Hematopoietic multipotent progenitor cell treated with erythropoietin and hydrocortisone succinate and interleukin-3 and kit ligand, for 17 days (in vitro differentiated cells): ENCODE measurements at places on chromosomes 5 and 9.

GRCh38 chr5:113578091-113578490 lies 64.6 kb downstream of the YTHDC2 start:
- no peak for DNase-seq

DNA sequence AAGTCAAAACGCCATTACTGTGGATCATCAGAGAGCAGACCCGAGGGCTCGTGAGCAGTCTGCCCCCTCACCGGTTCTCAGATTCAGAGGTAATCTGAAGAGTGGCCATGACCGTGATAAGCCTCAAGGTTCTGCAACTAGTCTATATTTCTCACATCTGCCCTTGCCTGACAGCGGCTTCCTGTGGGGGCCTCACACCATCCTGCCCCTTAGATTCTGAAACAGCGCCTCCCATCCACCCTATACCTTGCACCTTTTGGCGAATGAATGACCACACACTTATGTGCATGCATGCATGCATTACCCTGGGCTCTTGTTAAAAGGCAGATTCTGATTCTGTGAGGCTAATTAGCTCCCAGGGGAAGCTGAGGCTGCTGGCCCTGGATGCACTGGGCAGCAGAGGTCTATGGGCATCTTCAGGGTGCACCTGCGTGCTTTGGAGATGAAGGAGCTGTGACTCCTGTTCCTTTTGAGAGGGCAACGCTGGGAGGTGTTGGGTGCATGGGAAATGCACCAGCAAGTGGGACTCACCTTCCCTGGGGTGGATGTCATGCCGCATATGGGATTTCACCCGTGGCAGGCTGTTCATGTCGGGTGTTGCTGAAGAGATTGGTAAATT lies 7.8 kb upstream of the GADD45G start:
- no peak for DNase-seq

GRCh38 chr9:113397203-113397631 lies 3.9 kb downstream of the ALAD start:
- peak; percentile 88 for DNase-seq

DNA sequence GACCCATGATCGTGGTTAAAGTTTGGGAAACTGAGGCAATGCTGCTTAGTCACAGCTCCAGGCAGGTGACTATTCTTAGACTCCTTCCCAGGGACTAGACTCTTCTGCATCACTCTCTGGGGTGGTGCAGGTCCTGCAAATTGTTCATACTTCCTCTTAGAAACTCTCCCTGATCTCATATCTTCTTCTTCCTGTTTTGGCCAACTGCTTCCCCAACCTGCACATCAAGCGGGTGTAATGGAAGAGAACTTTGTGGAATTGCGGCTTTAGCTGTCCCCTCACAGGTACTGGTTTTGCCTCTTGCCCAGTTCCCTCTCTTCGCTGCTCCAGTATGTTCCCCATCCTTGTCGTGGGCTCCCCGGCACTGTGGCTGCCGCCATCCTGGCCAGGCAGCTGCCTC lies 111.5 kb upstream of the CTSL start:
- no peak for DNase-seq

- DNase-seq: no peak
Measured at GRCh38 chr5:173741087-173741486, 124.6 kb upstream of the BOD1 start.

DNA sequence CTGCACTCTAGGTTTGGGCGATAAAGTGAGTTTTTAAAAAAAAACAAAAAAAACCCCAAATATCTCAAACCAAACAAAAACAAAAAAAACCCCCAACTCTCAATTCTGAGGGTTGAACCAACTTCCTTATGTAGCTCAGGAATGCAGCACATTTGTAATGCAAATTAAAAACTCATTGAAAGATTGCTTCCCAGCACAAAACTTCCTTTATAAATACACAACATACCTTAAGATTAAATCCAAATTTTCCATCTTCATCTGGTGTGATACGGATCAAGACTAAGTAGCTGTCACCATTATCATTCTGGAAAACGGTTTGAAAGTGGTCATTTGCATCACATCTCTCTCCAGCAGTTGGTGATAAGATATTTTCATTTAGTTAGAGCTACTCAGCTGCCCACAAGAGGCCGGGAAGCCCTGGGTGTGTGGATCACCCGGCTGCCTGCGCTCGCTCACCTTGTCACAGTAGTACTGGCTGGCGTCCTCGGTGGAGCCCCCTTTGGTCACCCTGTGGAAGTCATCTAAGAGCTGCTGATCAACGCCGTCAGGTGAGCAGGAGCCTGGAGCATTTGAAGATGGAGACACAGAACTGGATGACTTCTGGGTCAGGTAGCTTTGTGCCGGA lies 88.2 kb downstream of the PTPN3 start:
- no peak for DNase-seq
